Stimulated activated CD4-positive, alpha-beta T cell treated with anti-CD3 and anti-CD28 coated beads, Interleukin-4, amount 100 ng/mL, for 4 hours (primary cell): ENCODE measurements at places on chromosomes 3 and 15.

DNA sequence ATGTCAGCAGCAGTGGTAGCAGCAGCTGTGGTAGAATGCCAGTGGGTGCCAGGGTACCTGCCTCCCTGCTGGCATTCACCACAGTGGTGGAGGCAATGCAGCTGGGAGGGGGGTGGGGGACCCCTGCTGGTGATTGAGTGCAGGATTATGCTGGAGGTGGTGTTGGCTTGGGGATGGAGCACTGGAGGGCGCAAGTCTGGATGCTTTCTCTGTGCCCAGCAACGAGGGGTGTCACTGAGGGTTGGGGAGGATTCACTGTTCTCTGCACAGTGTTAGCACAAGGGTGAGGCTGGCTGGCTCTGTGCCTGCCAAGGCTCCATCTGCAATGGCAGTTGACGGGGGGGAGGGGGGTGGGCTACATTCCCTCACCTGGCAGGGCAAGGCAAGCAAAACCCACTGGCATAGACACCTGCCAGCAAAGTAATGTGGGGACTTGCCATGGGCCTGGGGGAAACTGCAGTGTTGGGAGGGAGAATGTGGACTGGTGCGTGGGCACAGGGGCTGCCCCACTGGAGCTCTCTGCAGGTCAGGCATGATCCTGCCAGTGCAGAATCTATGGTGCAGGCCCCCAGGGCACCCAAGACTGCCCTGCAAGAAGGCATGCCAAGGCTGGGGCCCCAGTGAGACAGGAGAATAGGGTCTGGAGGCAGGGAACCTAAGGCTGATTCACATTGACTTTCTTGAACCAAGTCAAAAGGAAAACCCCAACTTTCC lies 64.3 kb downstream of the MINDY4B start:
- DNase-seq: no peak

DNA sequence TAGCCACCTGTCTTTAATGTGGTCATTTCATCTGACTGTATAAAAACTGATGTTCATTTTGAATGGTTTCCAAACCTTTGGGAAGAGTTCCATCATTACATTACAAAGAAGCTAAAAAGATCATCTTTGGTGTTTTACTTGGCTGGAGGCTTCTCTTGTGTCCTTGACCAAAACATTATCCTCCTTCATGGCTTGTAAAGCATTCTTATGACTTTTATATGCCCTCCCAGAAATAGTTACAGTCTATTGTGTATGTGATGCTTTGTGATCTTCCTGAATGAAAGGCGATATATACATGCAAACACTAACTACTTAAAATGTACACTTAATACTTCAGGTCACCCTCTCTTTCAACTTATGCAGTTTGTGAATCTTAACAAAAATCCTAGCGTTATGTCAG lies 525.6 kb downstream of the MECOM start:
- no peak for DNase-seq

- no peak for DNase-seq
Measured at GRCh38 chr3:150309557-150309956, 98.5 kb upstream of the TSC22D2 start.

GRCh38 chr15:72178976-72179585 lies 18.5 kb downstream of the GRAMD2A start:
- no peak for DNase-seq

GRCh38 chr3:146110161-146110560 lies 50.8 kb downstream of the PLOD2 start:
- no peak for DNase-seq

GRCh38 chr15:85025516-85026251 lies 44.0 kb downstream of the PDE8A start:
- DNase-seq: no peak

- no peak for DNase-seq
Measured at GRCh38 chr3:45848392-45848791, 6.5 kb upstream of the LZTFL1 start.

GRCh38 chr3:155334914-155335723 lies 41.6 kb upstream of the STRIT1 start:
- DNase-seq: no peak

GRCh38 chr3:19364148-19364547 lies 215.8 kb downstream of the KCNH8 start:
- no peak for DNase-seq

DNA sequence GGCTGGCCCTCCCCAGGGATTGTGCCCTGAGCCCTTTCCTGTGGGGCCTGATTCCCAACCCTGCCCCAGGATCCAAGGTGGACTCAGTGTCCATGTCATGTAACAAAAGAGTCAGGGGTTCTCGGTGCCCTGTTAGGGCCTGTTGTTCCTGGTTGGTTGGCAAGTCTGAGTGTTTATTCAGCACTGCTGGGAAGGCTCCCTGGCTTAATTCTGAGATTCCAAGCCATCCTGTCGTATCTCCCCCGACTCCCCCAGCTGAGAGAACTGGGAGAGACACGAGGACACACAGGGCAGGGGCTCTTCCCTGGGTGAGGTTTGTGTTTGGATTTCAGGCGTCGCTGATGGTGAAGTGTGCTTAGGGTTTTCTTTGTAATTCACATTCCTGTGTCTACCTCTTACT lies 78.3 kb downstream of the EEFSEC start:
- DNase-seq: no peak

DNA sequence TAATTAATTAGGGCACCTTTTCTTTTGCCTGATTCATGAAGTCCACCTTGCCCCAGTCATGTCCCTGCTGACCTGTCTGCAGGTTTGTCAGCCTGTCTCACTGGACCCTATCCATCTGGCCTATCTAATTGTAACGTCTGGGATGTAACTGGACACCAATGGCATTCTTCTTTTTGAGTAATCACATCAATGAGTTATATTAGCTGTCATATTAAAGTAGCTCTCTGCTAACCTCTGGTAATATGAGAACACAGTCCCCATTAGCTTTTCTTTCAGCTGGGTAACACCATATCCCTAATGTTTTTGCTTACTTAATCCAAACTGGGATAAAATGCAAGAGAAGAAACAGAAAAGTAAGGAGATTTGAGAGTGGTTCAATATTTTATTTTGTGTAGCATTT lies 166.2 kb upstream of the VEPH1 start:
- DNase-seq: no peak

DNA sequence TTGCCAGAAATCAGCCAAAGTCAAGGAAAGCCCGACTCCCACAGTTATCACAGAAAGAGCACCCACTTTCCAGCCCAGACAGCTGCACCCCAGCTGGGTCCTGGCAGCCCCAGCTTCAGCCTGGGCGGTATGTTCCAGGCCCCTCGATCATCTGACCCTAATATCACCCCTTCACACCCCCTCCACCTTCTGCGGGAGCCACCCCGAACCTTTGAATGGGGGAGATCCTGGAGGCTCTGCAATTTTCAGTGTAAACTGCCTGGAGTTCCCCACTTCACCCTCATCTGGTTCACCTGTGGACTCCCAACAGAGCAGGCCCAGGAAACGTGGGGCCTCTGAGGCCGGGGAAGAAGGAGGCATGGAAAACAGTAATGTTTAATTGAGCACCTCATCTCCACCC lies 5.9 kb downstream of the PRSS50 start:
- no peak for DNase-seq

- no peak for DNase-seq
Measured at GRCh38 chr15:52923626-52924025, 133.5 kb upstream of the ONECUT1 start.

DNA sequence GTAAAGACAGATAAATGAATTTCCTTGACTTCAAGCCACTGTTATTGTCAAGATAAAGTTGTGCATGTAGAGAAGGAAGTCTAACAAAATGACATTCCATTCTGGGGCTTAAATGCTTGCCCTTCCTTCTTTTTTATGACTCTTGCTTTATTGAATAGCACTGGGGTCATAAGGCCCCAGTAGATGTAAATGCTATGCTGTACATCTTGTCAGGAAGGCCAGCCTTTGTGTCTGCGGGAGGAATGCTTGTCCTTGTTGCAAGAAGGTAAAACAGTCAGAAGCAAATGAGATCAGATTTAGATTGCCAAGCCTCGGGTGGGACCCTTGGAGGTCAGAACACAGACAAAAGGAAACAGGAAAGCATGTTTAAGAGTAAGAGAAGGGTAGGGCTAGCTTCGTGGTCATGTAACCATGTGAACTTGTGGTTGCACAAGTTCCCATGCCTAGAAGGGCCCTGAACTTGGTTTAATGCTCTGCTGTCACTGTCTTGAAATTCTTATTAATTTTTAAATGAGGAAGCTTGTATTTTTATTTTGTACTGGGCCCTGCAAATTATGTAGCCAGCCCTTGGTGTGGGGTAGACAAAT lies 81.5 kb downstream of the PPM1L start:
- DNase-seq: no peak
